ENCODE measurements at places on chromosomes 3 and 15.

DNA sequence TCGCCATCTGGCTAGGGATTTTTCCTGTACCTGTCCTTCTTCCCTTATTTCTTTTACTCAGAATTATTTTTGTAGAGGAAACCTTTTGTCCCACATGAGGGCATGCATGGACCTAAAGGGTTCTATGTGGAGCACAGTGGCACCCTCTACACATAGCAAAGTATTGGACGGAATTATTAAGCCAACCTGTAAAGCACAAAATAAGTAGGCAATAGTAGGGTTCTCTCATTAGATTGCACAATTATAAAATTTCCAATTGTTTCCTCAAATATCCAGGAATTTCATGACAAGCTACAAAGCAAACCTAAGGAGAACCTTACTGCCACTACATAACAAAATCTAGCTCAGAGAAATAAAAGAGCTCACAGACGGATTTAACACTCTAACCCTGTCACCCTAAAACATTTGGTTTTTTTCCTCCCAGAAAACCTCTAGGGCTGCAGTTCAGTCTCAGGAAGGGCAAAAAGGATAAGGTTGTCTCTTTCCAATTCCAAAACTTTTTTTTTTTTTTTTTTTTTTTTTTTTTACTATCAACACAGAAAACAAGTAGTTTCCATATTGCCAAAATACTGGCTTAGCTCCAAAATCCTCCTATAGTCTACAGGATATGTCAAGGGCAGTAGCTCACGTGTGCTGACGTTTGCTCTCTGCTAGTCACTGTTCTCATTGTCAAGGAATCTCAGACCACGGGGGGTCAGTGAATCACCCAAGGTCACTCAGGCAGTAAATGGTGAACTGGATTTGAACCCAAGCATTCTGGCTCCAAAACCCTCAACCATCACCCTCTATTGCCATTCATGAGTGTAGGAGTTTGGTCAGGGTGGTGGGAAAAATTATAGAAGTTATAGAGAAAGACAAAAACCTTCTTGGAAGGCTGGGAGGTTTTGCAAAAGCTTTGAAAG is 52.3 kb downstream of the NCEH1 start:
- no peak for DNase-seq

DNA sequence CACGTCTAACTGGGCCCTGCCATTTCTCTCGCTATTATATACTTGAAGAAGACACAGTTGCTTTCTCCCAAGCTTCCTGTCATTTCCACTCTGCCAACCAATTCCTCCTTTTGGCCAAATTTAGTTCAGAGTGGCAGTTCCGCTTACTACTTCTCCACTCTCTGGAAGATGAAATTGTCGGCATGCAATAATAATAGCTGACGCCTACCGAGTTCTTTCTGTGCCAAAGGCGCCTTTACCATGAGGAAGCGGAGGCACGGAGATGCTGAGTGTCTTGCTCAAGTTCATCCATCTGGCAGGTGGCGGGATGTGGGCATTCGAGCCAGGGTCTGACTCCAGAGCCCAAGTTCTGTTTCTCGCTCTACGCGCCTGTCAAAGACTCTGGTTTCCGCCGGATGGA is 14.6 kb upstream of the NRROS start:
- no peak for DNase-seq

DNA sequence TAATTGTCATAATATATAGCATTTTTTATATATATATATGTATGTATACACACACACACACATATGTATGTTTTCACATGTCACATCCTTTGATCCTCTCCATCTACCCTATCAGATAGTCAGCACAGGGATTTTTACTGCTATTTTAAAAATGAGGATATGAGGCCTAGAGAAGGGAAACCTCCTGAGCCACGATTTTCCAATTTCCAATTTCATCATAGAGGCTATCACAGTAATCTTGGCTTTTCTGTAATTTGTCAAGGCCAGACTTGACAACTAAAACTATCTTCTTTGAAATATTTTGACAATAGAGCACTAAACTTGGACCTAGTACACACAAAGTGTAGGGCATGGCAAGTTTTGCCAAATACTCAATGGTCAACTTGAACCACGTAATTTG is 42.5 kb downstream of the IL1RAP start:
- DNase-seq, result no peak

DNA sequence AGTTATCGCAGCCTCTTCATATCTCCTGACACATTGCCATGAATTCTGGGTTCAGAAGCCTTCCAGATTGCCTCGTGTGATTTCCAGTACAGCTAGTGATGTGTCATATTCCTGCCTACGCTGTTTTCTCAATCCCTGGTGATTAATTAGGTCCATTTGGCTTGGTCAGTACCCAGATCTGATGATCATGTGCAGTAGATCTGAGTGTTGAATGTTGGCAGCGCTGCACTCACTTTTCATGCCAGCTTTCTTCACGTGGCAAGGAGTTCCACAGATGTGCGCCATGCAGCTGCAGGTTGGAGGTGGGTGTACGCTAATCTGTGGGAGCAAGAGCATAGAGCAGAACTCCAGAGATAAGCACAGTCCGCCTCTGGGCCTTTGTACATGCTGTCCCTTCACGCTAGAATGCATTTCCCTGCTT is 86.9 kb upstream of the COL6A5 start:
- DNase-seq, result no peak

DNA sequence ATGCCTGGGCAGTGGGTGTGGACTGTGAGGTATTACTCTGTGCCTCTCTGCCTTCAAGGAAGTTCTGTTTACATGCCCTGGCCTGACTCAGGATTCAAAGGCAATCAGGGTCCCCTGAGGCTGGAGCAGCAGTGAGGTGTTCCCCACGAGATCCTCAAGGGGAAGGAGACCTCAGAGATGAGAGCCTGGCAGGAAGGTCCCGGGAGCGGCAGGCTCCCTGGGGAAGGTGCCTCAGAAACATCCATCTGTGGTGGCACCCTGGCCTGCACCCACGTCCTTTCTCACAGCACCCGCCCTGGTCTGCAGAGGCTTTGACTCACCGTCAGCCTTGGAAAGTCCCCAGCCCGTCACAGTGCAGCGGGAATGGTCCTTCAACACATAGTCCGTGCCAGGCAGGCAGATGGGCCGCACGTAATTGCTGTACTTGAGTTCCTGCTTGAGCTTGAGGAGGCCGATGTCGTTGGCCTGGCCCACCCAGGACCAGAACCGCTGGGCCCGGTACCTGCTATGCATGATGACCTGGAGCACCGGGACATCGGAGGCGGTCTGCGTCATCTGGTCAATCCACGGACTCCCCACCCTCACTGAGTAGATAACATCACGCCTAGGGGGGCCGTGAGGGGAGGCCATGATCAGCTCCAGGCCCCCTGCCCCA is 3.6 kb downstream of the PRSS50 start:
- no peak for DNase-seq

GRCh38 chr15:35038626-35039451 is 46.3 kb downstream of the NANOGP8 start:
- DNase-seq, result no peak

GRCh38 chr15:54208786-54209185 is 230.5 kb downstream of the UNC13C start:
- DNase-seq, result no peak

- DNase-seq, result peak; percentile 98
Measured at GRCh38 chr3:155854141-155854940, at the start of gene SLC33A1. Gene SLC33A1, minus strand, starts transcription at chr3:155854427. Its CDS starts 430 bp downstream, at chr3:155853997.

DNA sequence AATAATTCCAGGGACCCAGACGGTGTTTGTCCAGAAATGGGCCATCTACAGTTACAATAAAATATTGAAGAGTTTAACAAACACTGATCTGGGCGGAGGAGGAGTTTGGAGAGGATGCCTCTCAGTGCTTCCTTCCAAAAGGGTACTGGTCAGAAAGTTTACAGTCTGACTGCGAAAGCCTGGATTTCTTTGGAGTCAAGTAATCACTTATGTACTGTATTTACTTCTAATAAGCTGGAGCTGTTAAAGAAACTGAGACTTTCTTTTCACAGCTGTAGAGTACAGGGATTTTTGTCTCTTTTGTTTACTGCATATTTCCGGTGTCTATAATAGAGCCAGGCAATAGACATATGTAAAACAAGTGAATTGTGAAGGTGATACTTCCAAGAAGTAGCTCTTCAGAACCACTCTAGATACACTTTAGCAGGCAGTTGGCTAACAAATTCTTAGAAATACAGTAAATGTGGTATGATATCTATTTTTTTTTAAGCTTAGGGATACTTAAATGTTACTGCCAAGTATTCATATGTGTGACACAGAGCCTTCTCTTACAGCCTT is 22.1 kb upstream of the NEO1 start:
- DNase-seq, result no peak

- DNase-seq, result no peak
Measured at GRCh38 chr3:50242381-50242770, 6.4 kb downstream of the GNAI2 start.

DNA sequence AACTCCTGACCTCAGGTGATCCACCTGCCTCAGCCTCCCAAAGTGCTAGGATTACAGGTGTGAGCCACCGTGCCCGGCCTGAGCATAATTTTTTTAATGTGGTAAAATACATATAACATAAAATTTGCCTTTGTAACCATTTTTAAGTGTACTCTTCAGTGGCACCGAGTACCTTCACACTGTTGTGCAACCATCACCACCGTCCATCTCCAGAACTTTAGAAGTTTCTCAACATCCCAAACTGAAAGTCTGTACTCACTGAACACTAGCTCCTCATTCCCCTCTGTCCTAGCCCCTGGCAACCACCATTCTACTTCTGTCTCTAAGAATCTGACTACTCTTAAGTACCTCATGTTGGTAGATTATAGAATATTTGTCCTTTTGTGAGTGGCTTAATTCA is 35.2 kb downstream of the LRIG1 start:
- DNase-seq, result no peak

DNA sequence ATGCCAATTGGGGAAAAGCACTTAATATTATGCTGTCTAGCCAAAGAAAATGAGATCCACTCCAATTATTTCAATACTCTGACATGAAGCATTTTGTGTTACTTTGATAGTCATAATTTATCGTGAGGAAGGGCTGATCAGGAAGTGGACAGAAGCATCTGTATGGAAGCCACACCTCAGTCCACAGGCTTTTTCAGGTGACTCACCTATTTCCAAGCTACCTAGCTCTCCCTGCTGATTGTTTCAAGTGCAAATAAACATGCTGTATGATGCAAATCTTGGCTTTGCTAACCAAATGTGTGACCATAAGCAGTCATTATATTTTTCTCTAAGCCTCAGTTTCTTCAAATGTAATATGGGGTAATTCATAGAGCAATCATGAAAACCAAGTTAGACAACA is 30.8 kb upstream of the CPB1 start:
- DNase-seq, result no peak

DNA sequence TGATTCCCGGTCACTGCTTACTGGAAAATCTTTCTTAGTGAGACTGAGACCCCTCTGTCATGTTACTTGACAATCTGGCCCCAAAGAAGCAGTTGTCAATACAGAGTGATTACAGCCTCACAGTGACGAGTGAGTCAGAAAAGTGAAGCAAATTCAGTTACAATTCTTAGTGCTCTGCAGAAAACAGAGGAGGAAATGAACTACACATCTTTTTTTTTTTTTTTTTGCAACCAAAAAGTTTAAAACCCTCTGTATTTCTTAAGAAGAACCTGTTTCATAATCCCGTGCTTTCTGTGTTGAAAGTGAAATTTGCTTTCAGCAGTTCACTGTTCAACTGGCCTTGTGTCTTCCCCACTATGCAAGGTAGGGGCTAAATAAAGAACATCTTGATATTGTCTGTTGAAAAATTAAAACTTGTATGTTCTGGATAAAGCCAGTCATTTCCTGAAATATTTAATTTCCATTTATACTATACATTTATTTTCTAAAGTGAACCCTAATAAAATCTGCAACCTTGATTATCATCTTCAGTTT is 1.9 kb downstream of the AQP9 start:
- DNase-seq, result no peak

DNA sequence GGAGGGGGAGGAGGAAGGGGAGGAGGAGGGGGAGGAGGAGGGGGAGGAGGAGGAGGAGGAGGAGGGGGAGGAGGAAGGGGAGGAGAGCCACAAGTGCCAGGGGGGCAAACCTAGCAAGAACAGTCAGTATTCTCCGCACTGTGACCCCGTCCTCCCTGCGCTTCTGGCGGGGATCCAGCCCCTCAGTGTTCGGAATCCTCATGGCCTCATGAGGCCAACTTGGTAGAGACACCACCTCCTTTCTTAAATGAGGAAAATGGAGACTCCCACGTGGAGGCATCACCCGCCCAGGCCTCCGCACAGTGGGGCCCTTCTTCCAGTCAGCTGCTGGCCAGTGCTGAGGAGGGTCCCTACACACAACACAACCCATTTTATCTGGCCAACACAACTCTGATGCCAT is 163.4 kb downstream of the XXYLT1 start:
- no peak for DNase-seq

GRCh38 chr3:128935922-128936321 is 56.5 kb downstream of the ACAD9 start:
- DNase-seq, result no peak
